ENCODE measurements at places on chromosomes 13 and 19.

GRCh38 chr19:58382997-58383603 lies 2.3 kb upstream of the ZNF837 start:
- DNase-seq: no peak

DNA sequence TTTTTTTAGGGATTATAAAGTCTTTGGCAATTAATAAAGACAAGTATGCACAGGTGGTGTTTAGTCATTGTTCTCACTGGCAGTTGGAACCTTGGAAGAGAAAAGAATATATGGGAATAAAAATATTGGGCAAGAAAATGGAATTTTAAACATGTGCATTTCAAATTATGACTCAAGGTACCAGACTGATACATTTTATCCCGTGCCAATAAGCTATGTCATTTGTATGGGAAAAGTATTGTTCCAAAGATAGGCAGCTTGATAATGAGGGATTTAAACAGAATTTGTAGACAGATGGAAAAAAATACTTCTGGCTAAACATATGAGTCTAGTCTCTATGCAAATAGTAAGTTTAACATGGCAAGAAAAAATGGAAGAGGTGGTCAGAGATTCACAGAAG lies 169.5 kb upstream of the UFM1 start:
- no peak for DNase-seq

- no peak for DNase-seq
These were observed 308.6 kb downstream of the HS6ST3 start for GRCh38 chr13:96398486-96398885.

- DNase-seq: no peak
These were observed 10.8 kb downstream of the ADPRHL1 start for GRCh38 chr13:113442354-113442984.

DNA sequence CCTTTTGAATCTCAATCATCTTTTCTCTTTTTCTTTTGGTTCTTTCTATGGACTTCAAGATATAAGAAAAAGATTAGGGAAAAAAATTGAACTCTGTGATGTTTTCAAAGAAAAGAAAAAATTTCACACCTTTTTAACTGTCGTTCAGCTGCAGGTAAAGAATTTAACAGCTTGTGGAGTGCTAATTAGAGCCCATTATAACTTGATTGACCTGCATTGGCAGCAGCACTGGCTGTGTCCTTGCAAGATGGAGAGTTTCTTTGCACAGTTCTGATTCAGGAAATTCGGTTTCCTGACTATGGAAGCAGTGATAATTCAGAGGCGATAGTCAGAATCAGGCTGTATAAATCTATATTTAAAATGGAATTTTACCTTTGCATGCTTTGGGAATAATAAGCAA lies 183.2 kb upstream of the DACH1 start:
- no peak for DNase-seq

DNA sequence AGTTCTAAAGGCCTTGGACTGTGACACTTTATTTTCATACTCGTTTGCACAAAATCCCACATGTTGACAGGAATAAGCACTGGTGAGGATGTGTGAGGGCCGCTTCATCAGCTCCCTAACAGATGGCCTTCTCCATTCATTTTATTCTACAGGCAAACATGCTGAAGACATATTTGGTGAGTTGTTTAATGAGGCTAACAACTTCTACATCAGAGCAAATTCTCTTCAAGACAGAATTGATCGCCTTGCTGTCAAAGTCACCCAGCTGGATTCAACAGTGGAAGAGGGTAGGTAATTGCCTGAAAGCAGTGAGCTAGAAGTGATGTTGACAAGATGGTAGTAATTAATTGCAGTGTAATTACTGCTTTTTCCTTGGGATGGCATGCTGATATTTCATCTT lies 95.7 kb downstream of the GPR12 start:
- DNase-seq: no peak

DNA sequence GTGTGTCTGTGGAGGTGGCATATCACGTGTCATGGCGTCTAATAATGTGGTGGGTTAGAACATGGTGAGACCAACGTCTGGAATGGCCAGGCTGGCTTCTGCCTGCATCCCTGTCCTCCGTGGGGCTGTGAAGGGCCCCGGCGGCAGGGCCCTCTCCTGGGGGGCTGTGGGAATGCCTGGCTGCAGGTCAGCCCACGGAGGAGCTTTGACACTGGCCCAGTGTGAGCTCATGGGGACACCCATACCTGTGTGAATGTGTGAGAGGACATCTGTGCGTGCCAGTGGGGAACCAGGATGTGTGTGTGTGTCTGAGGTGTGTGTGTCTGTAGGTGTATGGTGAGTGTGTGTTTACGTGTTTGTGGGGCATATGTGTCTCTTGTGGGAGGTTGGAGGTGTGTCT lies 300.1 kb downstream of the TEX29 start:
- no peak for DNase-seq

GRCh38 chr13:44894001-44894770 lies 95.1 kb downstream of the NUFIP1 start:
- no peak for DNase-seq

DNA sequence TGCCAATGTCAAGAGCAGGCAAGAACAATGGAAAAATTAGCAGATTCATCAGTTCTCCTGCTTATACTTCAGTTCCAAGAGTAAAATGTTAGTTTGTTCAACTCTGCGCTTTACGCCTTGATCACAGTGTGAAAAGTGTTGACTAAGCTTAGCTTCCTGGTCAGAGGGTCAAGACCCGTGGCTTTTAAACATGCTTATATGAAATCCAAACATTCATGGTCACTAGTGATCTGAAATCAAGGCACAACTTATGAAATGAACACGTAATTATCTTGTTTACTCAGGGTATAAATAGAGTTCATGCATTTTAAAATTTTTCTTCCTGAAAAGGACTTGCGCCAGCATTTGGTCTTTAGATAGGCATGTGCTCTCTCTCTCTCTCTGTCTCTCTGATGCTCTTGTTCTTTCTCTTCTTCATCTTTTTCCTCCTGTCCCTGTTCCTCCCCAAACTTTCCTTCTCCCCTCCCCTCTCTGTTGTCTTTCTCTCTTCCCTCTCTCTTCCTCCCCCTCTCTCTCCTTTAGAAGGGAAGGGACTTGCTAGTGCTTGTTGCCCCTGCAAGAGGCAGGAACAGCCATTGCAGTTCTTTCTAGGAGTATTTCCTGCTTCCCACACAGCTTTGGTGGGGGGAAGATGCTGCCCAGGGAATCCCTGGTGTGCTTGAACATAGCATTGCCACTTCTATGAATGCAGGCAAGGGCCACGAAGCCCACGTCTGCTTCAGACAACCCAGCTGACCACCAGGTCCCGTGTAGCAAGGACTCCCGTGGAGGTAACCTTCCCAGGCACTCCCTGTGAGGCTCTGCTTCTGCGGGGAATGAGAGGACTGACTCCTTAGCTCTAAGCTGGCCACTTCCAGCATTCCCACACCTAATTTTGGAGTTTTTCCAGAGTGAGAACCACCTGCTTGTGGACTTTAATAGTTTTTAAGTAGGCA lies 7.1 kb upstream of the ZNF536 start:
- no peak for DNase-seq

DNA sequence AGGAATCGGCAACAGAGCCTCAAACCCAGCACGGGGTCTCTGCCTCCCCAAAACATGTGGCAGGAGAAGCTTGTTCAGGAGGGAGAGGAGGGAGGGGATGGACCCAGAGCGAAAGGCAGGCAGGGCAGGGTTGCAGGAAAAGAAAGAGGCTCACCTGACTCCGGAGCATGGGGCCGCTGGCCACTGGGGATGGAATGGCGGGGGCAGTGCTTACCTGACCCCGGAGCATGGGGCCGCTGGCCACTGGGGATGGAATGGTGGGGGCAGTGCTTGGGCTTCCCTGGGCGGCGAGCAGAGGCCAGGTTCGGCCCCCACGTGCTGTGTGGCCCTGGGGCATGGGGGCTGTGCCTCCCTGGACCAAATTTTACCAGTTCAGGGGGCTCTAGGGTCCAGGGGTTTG lies 13.3 kb upstream of the CELF5 start:
- DNase-seq: no peak

- no peak for DNase-seq
These were observed 11.1 kb downstream of the NTN5 start for GRCh38 chr19:48661711-48662090.

GRCh38 chr13:34108410-34108809 lies 290.5 kb downstream of the RFC3 start:
- no peak for DNase-seq

DNA sequence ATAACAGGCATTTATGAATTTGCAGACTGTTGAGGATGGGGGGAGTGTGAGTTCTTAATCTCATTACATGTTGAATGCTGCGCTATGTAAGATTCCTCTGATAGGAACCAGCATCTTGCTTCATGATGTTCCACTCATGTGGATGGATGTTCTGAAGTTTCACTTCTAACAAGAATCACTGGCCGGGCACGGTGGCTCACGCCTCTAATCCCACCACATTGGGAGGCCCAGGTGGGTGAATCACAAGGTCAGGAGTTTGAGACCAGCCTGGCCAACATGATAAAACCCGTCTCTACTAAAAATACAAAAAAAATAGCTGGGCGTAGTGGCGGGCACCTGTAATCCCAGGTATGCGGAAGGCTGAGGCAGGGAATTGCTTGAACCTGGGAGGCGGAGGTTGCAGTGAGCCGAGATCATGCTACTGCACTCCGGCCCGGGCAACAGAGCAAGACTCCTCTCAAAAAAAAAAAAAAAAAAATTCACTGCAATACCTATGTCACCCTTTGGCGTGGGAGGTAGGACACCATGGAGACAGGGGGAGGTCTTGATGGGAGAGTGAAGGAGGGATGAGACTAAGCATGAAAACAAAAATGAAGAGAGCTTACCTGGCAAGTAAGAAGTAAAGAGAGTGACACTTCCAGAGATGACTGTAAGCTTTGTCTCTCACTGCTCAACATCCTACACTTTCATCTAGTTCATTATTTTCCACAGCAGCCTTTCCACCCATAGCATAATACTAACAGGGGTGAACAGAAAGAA lies 133.0 kb downstream of the DCT start:
- DNase-seq: no peak

- DNase-seq: no peak
These were observed 1.3 kb upstream of the PNMA8C start for GRCh38 chr19:46429999-46430398.

DNA sequence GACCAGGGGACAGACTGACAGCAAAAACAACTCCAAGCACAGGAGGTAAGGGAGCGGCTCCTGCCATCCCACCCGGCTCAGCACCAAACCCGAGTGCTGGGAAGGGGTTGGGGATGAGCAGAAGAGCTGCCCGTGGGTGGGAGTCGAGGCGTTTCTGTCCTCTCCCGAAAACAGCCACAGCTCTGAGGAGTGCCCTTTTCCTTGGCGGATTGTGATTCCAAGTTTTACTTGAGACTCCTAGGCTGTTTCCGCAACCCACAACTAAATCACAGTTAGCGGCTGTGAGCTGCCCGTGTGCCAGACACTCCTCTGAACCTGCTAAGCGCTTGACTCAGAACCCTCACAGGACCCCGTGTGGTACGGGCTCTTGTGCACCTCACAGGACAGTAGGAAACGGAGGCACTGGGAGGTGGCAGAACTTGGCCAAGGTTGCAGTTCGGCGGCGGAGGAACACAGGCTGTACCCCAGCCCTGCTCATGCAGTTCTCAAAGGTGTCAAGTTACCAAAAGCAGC lies 21.4 kb downstream of the CFAP97D2 start:
- DNase-seq: no peak

GRCh38 chr13:91531646-91532045 lies 133.2 kb downstream of the GPC5 start:
- DNase-seq: no peak

DNA sequence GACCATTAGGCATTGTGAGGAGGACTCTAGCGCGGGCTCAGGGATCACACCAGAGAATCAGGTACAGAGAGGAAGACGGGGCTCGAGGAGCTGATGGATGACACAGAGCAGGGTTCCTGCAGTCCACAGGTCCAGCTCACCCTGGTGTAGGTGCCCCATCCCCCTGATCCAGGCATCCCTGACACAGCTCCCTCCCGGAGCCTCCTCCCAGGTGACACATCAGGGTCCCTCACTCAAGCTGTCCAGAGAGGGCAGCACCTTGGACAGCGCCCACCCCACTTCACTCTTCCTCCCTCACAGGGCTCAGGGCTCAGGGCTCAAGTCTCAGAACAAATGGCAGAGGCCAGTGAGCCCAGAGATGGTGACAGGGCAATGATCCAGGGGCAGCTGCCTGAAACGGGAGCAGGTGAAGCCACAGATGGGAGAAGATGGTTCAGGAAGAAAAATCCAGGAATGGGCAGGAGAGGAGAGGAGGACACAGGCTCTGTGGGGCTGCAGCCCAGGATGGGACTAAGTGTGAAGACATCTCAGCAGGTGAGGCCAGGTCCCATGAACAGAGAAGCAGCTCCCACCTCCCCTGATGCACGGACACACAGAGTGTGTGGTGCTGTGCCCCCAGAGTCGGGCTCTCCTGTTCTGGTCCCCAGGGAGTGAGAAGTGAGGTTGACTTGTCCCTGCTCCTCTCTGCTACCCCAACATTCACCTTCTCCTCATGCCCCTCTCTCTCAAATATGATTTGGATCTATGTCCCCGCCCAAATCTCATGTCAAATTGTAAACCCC lies 2.8 kb upstream of the CEACAM5 start:
- DNase-seq: peak; percentile 38

DNA sequence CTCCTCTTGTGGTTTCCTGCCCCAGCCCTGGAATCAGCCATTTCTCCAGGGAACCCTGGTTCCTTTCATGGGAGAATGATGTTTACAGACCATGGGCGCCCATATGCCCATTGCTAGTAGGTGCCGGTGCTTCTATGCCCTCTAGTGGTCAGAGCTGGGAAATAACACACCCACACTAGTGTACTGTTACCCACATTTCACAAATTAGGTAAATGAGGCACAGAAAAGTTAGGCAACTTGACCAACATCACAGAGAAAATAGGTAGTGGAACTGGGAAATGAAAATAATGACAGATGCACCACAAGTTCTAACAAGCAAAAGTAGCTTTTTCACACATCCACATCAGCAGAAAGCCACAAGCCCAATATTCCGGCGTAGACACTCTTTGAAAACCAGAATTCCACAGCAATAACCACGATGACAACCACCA lies 1.3 kb upstream of the CEACAM3 start:
- DNase-seq: peak; percentile 53

GRCh38 chr13:94195715-94196114 lies 283.8 kb downstream of the DCT start:
- DNase-seq: no peak

GRCh38 chr19:47075941-47076340 lies 27.5 kb upstream of the TMEM160 start:
- no peak for DNase-seq

DNA sequence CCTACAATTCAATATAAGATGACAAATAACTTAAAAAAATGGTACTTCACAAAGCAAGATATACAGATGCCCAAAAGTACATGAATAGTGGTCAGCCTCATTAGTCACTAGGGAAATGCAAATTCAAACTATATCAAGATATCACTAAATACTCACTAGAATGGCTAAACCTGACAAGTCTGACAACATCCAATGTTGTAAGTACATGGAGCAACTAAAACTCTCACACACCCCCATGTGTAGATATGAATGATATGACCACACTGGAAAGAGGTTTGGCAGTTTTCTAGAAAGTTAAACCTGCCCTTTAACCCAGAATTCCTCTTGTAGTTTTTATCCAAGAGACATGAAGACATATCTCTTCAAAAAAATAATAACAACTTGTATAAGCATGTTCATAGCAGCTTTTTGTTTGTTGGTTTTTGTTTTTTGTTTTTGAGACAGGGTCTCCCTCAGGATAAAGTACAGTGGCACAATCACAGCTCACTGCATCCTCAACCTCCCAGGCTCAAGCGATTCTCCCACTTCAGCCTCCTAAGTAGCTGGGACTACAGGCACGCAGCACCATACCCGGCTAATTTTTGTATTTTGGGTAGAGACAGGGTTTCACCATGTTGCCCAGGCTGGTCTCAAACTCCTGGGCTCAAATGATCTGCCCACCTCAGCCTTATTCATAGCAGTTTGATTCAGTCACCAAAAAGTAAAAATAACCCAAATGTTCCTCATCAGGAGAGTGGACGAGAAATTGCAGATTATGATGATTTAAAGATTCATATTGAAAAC lies 55.1 kb downstream of the RFX2 start:
- no peak for DNase-seq
